ENCODE measurements at places on chromosomes 4 and X. TPM values are rescaled to one million over a fixed set of nuclear protein-coding genes. Genes with fewer than 3 reads are reported as not detected.

The GPR82 gene
- not detected for total RNA-seq

The PF4V1 gene
- total RNA-seq: not detected

The NUDT11 gene
- 10.3 TPM for total RNA-seq

The NLRP2B gene
- not detected for total RNA-seq

The AADAT gene
- 4.9 TPM for total RNA-seq

The APLN gene
- 0.78 TPM for total RNA-seq

The KLHL13 gene
- 2.9 TPM for total RNA-seq

The PPP1R2C gene
- not detected for total RNA-seq

The NLGN4X gene
- total RNA-seq: not detected

The SNCA gene
- 0.37 TPM for total RNA-seq

The F11 gene
- total RNA-seq: not detected

The CFAP47 gene
- total RNA-seq: not detected

The LRIT3 gene
- total RNA-seq: under 0.01 TPM

The LPAR4 gene
- under 0.01 TPM for total RNA-seq

All from subcutaneous preadipocyte (primary cell).